Activated CD8-positive, alpha-beta T cell treated with anti-CD3 and anti-CD28 coated beads, Interleukin-2, amount 10 ng/mL, durations not matched to agents 7 days and 5 days (primary cell): ENCODE measurements at places on chromosomes 11 and 22.
A peak's percentile ranks its signal among the peaks of the same experiment; 100 is the strongest.

DNA sequence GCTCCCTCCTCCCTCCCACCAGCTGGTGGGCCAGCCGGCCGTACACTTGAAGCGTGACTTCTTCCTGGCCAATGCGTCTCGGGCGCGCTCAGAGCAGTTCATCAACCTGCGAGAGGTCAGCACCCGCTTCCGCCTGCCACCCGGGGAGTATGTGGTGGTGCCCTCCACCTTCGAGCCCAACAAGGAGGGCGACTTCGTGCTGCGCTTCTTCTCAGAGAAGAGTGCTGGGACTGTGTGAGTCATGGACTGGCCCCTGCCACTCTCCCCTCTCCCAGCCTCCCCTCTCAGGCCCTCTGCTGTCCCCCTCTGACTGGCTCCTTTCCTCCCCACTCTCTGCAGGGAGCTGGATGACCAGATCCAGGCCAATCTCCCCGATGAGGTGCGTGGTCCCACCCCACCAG, 24.7 kb downstream of the CAPN1 start:
- H3K36me3 ChIP-seq = peaks cover 36% of the 10 kb centered on the region
- H3K4me3 ChIP-seq = no peak overlapping the region
- no peak overlapping the region for H3K27ac ChIP-seq
- DNase-seq = no peak

- H3K4me1 ChIP-seq = peaks cover 8% of the 10 kb centered on the region
- no peak overlapping the region for H3K4me3 ChIP-seq
- H3K27ac ChIP-seq = no peak overlapping the region
- DNase-seq = peak; percentile 16
- H3K36me3 ChIP-seq = no peaks in the 10 kb centered on the region
- H3K27me3 ChIP-seq = peaks cover 14% of the 10 kb centered on the region
Measured at GRCh38 chr11:111456086-111456858, 55.9 kb downstream of the BTG4 start.

DNA sequence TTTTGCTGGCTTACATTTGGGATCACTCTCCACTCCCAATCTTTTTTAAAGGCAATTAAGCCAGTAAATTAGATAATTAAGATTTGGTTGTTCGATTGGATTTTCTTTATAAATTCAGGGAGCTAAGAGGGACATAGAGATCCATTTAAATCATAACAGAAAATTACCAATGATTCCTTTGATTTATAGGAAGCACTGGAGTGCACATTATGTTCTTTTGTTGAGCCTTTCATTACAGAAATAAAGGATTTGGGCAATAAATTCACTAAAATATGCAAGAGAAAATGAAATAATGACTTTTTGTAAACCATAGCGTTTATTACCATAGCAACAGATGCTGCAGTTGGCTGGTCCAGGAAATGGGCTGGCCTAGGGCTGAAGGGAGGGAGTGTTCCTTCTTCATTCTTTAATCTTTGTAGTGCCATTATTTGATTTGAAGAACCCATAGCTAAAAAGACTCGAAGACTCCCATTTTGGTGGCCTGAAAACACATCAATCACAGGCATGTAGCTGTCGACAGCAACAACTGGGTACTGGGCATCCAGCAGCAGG, 73.0 kb downstream of the C2CD3 start:
- H3K27ac ChIP-seq = no peak overlapping the region
- H3K36me3 ChIP-seq = peaks cover 57% of the 10 kb centered on the region
- H3K4me3 ChIP-seq = no peak overlapping the region

- no peak for DNase-seq
- H3K27ac ChIP-seq = no peak overlapping the region
- peaks cover 4% of the 10 kb centered on the region for H3K4me1 ChIP-seq
- H3K4me3 ChIP-seq = no peak overlapping the region
Measured at GRCh38 chr11:91795139-91795887, 429.3 kb upstream of the FAT3 start.

- DNase-seq = no peak
- H3K36me3 ChIP-seq = peaks cover 45% of the 10 kb centered on the region
- no peak overlapping the region for H3K27ac ChIP-seq
- no peaks in the 10 kb centered on the region for H3K4me1 ChIP-seq
- H3K4me3 ChIP-seq = no peak overlapping the region
Measured at GRCh38 chr11:72702096-72702495, 27.9 kb upstream of the PDE2A start.

DNA sequence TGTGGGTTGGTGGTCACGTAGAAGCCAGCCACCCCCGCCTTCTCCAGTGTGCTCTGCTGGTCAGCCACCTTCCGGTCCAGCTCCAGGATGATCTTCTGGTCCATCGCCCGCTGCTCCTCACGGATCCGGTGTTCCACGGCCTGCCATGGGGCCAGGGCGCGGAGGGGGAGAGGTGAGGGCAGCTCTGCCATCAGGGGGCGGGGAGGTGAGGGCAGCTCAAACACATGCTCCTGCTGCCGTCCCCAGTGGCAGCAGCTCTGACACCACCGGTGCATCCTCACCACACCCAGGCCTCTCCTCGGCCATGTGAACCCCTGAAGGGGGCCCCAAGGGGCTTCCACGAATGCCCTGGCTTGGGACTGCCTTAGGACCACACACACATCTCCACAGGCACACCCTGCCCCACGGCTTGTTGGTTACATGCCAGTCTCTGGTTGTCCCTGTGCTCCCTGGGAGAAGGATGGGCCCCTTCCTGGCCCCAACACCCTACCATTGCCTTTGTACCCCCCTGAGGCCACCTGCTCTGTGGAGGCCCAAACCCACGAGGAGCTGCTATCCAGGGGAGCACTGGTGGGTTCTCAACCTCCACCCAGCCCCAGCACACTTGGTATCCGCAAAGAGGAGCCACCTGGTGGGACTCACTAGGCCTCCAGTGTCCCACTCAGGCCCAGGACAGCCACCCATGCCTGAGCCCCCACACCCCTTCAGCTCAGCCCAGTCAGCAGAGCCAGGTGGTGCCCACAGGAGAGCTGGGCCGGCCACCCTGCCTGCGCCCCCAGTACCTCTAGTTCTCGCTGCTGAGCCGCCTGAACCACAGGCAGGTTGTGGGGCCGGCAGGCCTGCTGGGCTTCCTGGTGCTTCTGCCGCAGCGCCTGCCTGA, 4.3 kb downstream of the DGCR6L start:
- no peaks in the 10 kb centered on the region for H3K27me3 ChIP-seq
- H3K4me1 ChIP-seq = peaks cover 19% of the 10 kb centered on the region
- no peak overlapping the region for H3K4me3 ChIP-seq
- DNase-seq = peak; percentile 16
- H3K36me3 ChIP-seq = no peaks in the 10 kb centered on the region

- peaks cover 16% of the 10 kb centered on the region for H3K27me3 ChIP-seq
- H3K4me3 ChIP-seq = no peak overlapping the region
- H3K36me3 ChIP-seq = no peaks in the 10 kb centered on the region
- H3K27ac ChIP-seq = no peak overlapping the region
Measured at GRCh38 chr22:20904008-20904979, 12.9 kb upstream of the CRKL start.

- peaks cover 43% of the 10 kb centered on the region for H3K4me1 ChIP-seq
- DNase-seq = peak; percentile 88
- peaks cover 12% of the 10 kb centered on the region for H3K27me3 ChIP-seq
- peak overlapping the region; percentile 79 for H3K27ac ChIP-seq
- no peaks in the 10 kb centered on the region for H3K36me3 ChIP-seq
Measured at GRCh38 chr22:39170825-39171622, 18.5 kb upstream of the CBX7 start.

GRCh38 chr11:76712125-76712524, 41.6 kb upstream of the LRRC32 start:
- peaks cover 2% of the 10 kb centered on the region for H3K27me3 ChIP-seq
- no peak for DNase-seq

- no peak overlapping the region for H3K4me3 ChIP-seq
- H3K27ac ChIP-seq = no peak overlapping the region
- no peak for DNase-seq
- H3K4me1 ChIP-seq = peaks cover 3% of the 10 kb centered on the region
- no peaks in the 10 kb centered on the region for H3K27me3 ChIP-seq
- H3K36me3 ChIP-seq = peaks cover 37% of the 10 kb centered on the region
Measured at GRCh38 chr11:19220903-19221724, 19.3 kb upstream of the CSRP3 start.

- DNase-seq = no peak
- H3K4me3 ChIP-seq = no peak overlapping the region
- H3K27me3 ChIP-seq = no peaks in the 10 kb centered on the region
- H3K4me1 ChIP-seq = no peaks in the 10 kb centered on the region
Measured at GRCh38 chr11:16408619-16409018, 52.3 kb upstream of the SOX6 start.

DNA sequence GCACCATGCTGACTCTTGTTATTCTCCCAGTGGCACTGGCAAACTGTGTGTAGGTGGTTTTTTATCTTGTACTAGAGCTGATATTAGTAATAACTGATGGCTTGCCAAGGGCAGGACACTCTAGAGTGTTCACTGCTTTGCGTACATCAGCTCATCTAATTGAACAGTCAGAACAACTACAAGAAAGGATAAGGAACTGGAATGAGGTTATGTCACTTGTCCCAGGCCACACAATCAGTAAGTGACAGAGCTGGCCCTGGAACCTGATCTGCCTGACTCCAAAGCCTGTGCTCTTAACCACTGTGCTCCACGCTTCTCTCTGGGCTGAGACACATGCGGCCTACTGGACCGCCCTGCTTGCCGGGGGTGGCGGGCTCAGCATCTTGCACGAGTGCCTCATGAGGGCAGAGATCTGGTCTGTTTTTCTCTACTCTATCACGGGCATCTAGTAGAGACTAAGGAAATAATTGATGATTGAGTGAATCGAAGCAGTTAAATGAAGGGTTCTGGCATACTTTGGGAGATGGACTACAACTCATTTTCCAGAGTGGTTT, 155.9 kb upstream of the SORL1-AS1 start:
- no peak overlapping the region for H3K4me3 ChIP-seq
- no peak overlapping the region for H3K27ac ChIP-seq
- H3K27me3 ChIP-seq = no peaks in the 10 kb centered on the region
- no peaks in the 10 kb centered on the region for H3K4me1 ChIP-seq
- no peak for DNase-seq

DNA sequence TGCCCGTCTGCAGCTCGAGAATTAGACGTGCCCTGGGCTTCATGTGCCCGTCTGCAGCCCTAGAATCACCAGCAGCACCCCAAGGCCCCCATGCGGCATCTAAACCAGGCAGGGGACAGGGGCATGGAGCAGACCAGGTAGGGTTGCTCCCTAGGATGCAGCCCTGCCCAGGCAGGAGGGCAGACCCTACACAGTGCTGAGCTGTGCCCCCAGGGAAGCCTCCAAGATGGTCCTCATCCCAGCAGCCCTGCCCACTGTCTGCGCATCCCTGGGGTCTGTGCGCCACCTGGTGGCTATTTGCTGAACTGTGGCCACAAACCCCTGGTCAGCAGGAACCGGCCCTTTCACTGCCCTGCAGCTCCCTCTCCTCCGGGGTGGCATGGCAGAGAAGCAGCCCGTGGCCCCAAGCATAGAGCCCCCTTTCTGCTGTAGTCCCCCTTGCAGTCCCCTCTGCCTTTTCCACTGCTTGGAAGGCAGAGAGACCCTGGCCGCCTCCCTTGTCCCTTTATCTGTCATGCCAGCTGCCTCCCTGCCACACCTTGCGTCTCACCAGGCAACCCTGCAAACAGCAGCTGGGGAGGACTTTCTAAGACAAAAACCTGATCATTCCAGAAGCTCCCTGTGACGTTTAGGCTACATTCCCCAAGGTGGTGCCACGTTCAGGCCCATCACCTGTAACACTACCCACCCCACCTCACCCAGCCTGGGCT, 86.6 kb downstream of the KCNQ1 start:
- peak; percentile 76 for DNase-seq
- H3K36me3 ChIP-seq = no peaks in the 10 kb centered on the region
- no peak overlapping the region for H3K27ac ChIP-seq
- H3K4me3 ChIP-seq = no peak overlapping the region
- no peaks in the 10 kb centered on the region for H3K27me3 ChIP-seq

- H3K27me3 ChIP-seq = peaks cover 10% of the 10 kb centered on the region
- H3K4me1 ChIP-seq = no peaks in the 10 kb centered on the region
- H3K27ac ChIP-seq = no peak overlapping the region
- no peaks in the 10 kb centered on the region for H3K36me3 ChIP-seq
- no peak for DNase-seq
Measured at GRCh38 chr11:95487391-95487790, 256.4 kb upstream of the SESN3 start.

DNA sequence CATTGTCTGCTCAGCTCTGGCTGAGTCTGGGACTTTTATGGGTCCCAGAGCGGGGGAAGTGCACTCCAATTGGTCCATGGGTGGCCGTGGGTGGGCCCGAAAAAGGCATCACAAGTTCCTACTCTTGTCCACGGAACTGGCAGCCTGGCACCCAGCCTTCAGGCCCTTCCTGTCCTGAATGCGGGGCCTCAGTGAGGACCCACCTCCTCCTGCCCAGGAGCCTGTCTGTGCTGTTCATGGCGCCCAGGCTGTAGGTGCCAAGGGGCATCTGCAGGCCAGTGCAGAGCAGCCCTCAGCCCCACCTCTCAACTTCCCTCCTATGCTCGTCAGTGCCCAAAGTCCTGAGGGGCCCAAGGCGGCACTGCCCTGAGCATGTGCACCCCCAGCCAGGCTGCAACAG, 411.7 kb upstream of the KIRREL3 start:
- no peaks in the 10 kb centered on the region for H3K27me3 ChIP-seq
- no peaks in the 10 kb centered on the region for H3K4me1 ChIP-seq
- H3K36me3 ChIP-seq = no peaks in the 10 kb centered on the region

DNA sequence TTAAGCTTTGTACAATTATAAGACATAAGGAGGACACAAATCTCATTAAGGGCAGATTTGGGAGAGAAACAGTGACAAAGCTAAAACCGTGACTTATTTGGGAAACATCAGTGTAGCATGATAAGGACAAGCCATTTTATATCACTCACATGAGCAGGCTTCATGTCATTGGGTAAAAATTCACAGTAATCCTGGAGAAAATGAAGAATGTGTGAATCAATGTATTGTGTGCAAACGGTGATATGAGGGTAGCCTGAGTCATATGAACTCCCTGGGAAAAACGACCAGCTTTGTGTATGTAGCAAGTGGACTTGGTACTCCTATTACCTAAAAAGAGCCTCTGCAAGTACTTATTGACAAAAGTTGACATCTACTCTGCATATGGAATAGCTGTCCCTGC, 6.0 kb upstream of the TRIM34 start:
- DNase-seq = no peak
- H3K4me3 ChIP-seq = no peak overlapping the region
- no peak overlapping the region for H3K27ac ChIP-seq
- H3K36me3 ChIP-seq = peaks cover 8% of the 10 kb centered on the region
- no peaks in the 10 kb centered on the region for H3K27me3 ChIP-seq

GRCh38 chr11:19332476-19332875, 91.7 kb upstream of the E2F8 start:
- DNase-seq = no peak
- H3K4me1 ChIP-seq = peaks cover 3% of the 10 kb centered on the region
- no peaks in the 10 kb centered on the region for H3K36me3 ChIP-seq
- peaks cover 16% of the 10 kb centered on the region for H3K27me3 ChIP-seq
- no peak overlapping the region for H3K4me3 ChIP-seq
